ENCODE measurements at places on chromosomes 13 and 19.
A peak's percentile ranks its signal among the peaks of the same experiment; 100 is the strongest.

DNA sequence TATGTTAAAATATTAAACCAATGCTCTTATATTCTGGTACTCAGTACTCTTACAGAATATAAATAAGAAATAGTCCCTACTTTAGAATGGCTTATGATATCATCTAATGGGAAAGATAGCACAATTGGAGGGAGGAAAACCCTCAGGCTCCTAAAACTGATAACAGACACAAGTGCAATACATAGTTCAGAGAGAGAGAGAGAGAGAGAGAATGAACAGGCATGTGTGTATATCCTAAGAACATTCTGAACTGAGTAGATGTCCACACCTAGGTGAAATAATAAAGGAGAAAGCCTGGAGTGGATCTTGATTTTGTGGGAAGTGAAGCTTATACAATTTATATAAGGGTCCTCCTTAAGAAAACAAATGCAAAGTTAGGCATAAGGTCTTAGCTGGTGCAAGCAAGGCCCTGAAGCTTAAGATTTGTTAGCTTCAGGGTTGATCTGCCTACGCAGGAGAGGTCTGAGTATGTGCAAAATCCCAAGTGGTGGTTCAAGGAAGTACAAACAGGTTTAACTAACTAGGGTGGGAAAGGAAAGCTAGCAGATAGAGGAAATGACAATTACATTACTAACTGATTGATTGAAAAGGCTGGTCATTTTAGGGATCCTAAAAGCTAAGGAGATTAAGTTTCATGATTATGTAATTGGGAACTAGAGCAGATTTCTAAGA, 53.3 kb downstream of the SOX21 start:
- no peak for DNase-seq

DNA sequence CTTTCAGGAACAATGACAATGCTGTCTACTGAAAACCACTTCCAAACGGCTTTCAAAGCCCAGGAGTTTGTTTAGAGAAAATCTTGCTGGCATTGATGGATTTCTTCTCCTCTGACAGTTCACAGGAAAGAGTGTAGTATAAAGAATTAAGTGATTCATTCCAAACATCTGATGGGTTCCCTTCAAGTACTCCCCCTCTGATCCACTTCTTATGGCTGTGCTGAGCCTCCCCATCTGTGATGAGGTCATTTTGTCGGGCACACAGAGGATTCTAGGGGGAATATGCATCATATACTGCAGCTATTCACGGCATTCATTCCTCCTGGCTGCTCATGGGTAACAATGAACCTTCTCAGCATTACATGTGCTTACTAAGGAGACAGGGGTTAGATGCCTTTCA, 107.9 kb downstream of the RGCC start:
- no peak for DNase-seq

- DNase-seq = no peak
Observed at GRCh38 chr13:70363991-70364390, 255.7 kb upstream of the KLHL1 start.

DNA sequence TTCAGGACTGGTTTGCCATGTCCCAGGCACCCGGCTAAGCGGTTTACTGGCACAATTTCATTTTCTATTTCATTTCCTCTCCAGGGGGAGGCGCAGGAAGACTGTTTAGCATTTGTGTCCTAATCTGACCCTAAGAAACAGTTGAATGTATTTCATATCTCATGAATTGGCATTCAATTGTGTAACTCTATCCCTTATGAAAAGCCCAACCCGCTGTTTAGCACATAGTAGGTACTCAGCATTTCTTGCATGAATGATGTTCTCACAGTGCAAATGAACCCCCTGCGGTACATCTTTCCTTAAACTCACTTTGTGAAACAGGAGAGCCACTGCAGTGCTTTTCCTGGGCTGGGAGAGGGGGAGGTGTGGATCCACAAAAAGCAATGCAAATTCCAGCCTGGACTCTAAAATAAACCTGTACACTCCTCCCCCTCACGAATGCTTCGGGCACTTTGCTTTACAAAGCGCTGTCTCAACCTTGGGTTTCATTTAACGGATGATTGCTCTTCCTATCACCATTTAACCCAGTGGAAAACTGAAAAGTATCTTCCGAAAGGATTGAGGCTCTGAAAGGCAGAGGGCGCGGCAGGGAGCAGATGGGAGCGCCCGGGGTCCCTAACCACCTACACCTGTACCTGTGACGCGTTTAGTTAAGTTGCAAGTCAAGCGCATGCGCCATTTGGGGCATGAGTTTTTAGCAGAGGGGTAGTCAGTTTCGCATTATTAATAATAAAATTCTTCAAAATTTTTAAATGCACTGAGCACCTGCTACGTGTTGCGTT, 1.2 kb upstream of the EEF2 start:
- peak; percentile 67 for DNase-seq

- DNase-seq = no peak
Observed at GRCh38 chr13:51894239-51894638, 32.5 kb downstream of the CCDC70 start.

GRCh38 chr19:4338441-4339355, at the start of gene STAP2:
STAP2 (minus strand) TSS chr19:4338827; CDS start chr19:4338753, 74 bp downstream.
- DNase-seq = no peak

DNA sequence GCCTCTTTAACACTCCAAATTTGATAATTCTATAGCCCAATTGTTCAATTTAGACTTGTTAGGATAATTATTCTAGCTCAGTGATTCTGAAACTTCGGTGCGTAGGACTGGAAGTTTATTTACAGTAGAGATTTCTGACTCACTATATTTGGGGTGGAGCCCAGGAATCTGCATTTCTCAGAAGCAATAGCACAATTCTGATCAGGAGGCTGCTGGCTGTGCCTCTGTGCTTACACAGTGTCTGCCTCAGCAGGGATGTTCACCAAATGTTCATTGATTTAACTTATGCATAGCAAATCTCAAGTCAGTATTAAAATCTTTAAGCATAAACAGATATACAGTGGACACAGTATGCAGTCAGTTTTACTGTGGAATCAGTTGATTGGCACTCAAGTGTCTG, 45.8 kb downstream of the ATP8A2 start:
- no peak for DNase-seq

- DNase-seq = no peak
Observed at GRCh38 chr19:8151767-8152035, 2.3 kb upstream of the FBN3 start.
